ENCODE measurements at places on chromosomes 16 and 17. TPM values are rescaled to one million over a fixed set of nuclear protein-coding genes. Genes with fewer than 3 reads are reported as not detected.

DNA sequence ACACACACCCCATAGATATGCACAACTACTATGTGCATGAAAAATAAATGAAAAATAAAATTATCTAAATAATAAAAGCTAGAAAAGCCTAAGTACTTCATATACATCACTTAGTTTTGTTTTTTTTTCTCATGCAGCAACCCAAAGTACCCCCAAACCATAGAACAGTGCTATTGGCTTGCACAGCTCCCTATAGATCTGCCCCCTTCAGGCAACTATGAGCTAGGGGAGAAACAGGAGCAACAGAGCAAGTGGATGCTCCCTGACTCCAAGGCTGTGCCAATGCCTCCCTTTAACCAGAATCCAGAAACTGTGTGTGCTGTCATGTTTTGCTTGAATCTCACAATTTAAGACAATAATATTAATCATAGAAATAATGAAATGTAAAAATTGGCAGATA is 605.5 kb downstream of the TOX3 start:
- DNase-seq = no peak
- no peaks in the 10 kb centered on the region for H3K4me1 ChIP-seq
- no peak overlapping the region for H3K4me3 ChIP-seq
- H3K27me3 ChIP-seq = no peaks in the 10 kb centered on the region

DNA sequence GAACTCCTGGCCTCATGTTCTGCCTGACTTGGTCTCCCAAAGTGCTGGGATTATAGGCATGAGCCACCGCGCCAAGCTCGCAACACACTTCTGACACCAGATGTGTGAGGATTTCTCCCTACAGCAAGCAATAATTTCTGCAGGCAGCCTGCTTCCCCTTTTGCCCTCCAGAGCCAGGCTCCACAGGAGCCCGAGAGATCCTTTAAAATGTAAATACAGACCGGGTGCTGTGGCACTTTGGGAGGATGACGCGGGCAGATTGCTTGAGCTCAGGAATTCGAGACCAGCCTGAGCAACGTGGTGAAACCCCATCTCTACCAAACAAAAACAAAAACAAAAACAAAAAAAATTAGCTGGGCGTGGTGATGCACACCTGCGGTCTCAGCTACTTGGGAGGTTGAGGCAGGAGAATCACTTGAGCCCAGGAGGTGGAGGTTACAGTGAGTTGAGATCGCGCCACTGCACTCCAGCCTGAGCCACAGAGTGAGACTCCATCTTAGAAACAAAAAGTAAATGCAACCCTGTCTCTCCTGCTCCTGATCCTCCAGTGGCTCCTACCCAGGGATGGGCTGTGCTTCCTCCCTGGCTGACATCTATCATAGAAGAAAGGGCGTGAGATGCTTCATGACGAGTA is 14.7 kb downstream of the C16orf96 start:
- H3K4me1 ChIP-seq = no peaks in the 10 kb centered on the region
- no peaks in the 10 kb centered on the region for H3K36me3 ChIP-seq
- no peaks in the 10 kb centered on the region for H3K27me3 ChIP-seq
- no peak overlapping the region for H3K4me3 ChIP-seq

- DNase-seq = no peak
- no peak overlapping the region for H3K27ac ChIP-seq
- no peak overlapping the region for H3K4me3 ChIP-seq
Observed at GRCh38 chr16:84593825-84594724, 23.8 kb downstream of the COTL1 start.

The CDH13 gene
- 228 TPM for total RNA-seq

GRCh38 chr16:66441586-66442375 is 14.7 kb downstream of the BEAN1 start:
- no peaks in the 10 kb centered on the region for H3K4me1 ChIP-seq
- H3K27me3 ChIP-seq = no peaks in the 10 kb centered on the region
- DNase-seq = no peak
- H3K4me3 ChIP-seq = no peak overlapping the region
- no peaks in the 10 kb centered on the region for H3K36me3 ChIP-seq
- no peak overlapping the region for H3K27ac ChIP-seq
